ENCODE measurements at places on chromosomes 12 and 14.

DNA sequence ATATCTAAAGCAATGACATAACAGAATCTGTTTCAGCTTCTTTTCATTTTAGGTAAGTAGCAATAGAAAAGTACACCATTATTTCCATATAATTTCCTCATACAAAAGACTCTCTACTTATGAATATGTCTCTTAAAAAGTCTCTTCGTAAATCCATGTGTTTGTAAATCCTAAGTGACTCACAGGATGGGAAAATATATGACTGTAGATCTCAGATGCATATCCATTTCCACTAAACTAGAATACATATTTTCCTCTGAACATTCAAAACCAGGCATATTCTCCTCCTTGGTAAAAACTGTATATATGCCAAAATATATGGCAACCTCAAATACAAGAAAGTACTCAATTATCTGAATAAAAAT is 93.6 kb downstream of the TXNDC16 start:
- no peak for DNase-seq

GRCh38 chr12:56581418-56582145 is 48.5 kb downstream of the BAZ2A start:
- peak; percentile 63 for DNase-seq

GRCh38 chr14:77133720-77134338 is 7.8 kb downstream of the ZDHHC22 start:
- DNase-seq, result peak; percentile 34

DNA sequence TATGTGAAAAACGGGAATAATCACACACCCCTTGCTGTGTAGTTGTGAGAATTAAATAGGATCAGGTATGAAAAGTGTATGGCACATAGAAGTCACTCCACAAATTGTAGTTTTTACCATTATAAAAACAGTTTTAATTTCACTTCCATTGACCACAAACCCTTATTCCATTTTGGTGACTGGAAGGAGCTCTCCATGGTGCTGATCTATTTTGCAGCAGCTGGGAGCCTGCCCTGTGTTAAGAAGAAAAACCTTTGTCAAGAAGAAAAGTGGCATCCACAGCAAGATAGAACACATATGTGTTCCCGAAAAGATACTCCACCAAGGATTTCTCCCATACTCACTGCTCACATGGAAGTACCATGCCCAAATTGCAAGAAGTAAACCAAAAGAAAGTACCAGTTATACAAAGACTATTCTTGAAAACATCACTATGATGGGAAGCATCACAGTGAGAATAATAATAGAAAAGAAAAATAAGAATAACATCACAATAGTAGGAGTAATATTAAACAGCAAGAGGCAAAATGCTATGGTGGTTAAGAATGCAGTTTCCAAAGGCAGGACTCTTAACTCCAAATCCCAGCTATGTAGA is 58.7 kb downstream of the TUNAR start:
- no peak for DNase-seq

DNA sequence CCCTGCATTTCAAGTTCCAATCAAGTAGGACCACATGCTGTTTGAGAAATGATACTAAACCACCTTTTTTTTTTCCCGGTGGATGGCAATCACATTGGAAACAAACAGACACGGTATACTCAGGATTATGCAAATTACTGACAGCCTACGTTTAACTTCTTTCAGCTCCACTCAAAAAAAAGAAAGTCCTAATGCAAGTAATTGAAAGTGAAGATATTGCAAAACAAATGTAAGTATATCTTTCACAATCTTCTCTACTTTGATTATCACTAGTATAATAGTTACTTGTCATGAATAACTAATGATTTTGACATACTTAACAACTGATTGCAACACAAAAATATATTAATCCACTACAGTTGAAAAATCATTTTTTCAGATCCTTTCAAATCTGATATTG is 2.6 kb upstream of the OSBPL8 start:
- DNase-seq, result no peak

GRCh38 chr14:55272922-55273321 is 1.7 kb downstream of the FBXO34 start:
- DNase-seq, result no peak

- no peak for DNase-seq
Measured at GRCh38 chr14:93186466-93186865, 1.3 kb downstream of the LYSET start.

DNA sequence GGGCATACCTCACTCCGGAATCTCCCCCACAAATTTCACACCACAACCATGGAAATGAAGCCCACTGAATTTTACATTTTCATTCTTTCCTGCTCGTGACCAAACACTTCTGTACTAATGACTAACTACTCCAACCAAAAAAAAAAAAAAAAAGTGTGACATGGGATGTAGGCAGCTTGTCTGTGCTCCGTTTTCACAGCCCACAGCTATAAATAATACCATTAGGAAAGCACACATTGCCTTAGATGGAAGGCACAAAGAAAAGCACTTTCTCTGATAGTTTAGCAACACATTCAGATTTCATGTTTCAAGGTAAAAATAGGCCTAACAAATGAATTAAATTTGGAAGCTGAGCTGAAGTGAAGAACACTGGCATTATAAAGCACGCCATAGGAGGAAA is 42.5 kb downstream of the DUSP6 start:
- DNase-seq, result no peak

DNA sequence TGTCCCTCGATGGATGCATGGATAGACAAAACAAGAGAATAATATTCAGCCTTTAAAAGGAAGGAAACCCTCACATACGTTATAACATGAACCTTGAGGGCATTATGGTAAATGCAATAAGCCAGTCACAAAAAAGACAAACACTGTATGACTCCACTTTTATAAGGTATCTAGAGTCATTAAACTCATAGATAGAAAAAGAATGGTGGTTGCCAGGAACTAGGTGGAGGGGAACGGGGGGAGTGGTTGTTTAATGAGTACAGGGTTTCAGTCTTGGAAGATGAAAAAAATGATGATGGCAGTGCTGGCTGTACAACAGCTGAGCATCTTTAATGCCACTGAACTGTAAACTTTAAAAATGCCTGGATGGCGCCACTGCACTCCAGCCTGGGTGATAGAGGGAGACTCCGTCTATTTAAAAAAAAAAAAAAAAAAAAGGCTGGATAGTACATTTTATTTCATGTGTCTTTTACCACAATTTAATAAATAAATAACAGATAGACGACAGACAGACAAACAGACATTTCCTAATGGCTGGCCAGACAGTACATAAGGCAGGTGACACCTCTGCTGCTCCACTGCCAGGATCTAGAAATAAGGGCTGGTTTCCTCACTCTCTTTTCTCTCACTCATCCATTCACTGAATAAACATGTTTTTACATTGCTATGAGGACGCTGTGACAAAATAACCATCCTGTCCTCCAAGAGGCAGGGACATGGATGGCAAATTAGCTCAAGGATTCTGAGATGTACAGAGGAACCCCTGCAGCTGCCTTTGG is 118.8 kb downstream of the FOXN3 start:
- no peak for DNase-seq

DNA sequence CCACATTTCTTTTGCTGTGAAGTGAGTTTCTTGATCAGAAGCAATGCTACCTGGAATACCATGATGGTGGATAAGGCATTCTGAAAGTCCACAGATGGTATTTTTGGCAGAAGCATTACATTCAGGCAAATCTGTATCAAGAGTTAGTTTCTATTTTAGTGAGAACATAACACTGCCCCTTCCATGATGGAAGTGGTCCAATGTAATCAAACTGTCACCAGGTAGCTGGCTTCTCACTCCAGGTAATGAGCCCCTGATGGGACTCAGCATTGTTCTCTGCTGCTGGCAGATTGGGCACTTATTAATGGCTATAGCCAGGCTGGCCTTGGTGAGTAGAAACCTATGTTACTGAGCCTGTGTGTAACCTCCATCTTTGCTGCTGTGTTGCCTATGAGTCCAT is 80.7 kb downstream of the KCNA5 start:
- no peak for DNase-seq

DNA sequence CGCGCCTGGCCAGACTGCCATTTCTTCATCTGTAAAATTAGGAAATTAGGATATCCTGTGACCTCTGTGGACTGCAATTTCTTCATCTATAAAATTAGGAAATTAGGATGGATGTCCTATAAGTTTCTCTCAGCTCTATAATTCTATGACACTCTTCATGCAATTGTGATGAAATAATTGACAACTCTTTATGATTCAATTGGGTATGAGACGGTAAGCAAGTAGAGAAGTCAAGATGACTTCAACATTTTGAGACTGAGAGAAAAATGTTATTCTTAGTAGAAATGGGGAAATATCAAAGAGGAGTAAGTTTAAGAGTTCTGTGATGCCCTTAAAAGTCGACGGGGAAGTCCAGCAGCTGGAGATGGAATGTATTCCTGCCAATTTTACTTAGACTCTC is 12.0 kb downstream of the KIAA0586 start:
- no peak for DNase-seq

DNA sequence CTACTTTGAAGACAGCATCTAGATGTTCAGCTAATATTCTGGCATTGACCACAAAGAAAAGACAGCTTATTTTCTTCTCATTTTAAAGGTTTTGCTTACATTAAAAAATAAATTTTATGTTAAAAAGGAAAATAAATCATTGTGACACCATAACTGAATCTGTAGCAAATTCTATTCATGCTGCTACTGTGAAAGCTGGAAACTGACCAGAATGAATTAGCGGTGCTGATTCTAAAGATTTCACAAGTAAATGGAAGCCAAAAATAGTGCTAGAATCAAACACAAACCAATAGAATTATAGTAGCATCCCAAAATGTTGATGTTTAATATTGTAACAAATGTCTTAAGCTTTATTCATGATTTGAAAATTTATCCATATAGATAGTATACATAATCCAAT is 850.0 kb upstream of the FBXO33 start:
- DNase-seq, result no peak

DNA sequence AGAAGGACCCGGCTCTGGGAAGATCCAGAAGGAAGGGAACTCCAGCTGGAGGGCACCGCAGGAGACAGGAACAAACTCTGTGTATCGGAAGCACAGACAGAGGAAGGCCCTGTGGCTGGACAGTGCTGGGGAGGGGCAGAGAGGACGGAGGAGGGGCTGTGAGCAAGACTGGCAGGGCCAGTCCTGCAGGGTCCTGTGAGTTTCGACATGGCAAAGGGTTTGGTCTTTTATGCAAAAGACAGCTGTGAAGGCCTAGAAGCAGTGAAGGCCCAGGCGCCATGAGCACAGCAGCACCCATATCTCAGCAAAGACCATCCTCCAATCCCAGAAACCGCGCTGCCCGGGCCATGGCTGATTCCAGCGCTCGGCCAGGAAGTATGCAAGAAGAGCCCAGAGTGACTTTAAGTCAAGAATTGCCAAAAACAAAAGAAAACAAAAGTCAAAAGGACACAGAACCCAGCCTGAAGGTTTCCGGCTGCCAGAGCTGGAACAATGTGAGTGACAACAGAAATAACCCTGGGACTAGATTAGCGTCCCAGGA is 126.5 kb downstream of the NCOR2 start:
- DNase-seq, result no peak

All from CD4-positive, alpha-beta T cell treated with Interleukin-4 for 4 hours (primary cell).